Activated T-helper 1 cell treated with anti-CD3 and anti-CD28 coated beads, Interleukin-2, amount 50 U/mL, for 16 hours (primary cell): ENCODE measurements at places on chromosomes 5 and 9.

- no peak for DNase-seq
These were observed 18.5 kb downstream of the FBXW2 start for GRCh38 chr9:120774719-120775118.

DNA sequence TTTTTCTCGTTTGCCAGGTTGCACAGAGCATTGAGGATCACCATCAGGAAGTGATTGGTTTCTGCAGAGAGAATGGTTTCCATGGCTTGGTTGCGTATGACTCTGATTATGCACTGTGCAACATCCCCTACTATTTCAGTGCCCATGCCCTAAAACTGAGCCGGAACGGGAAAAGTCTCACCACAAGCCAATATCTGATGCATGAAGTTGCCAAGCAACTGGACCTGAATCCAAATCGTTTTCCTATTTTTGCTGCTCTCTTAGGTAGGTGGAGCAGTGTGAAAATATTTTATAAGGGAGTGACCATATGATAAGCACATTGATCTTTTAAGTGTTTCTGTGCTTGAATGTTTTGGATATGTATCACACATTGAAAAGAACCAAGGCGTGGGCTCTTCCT, 17.7 kb upstream of the FAM120AOS start:
- no peak for DNase-seq

GRCh38 chr5:158268286-158268685, 409.3 kb upstream of the CLINT1 start:
- DNase-seq: no peak

DNA sequence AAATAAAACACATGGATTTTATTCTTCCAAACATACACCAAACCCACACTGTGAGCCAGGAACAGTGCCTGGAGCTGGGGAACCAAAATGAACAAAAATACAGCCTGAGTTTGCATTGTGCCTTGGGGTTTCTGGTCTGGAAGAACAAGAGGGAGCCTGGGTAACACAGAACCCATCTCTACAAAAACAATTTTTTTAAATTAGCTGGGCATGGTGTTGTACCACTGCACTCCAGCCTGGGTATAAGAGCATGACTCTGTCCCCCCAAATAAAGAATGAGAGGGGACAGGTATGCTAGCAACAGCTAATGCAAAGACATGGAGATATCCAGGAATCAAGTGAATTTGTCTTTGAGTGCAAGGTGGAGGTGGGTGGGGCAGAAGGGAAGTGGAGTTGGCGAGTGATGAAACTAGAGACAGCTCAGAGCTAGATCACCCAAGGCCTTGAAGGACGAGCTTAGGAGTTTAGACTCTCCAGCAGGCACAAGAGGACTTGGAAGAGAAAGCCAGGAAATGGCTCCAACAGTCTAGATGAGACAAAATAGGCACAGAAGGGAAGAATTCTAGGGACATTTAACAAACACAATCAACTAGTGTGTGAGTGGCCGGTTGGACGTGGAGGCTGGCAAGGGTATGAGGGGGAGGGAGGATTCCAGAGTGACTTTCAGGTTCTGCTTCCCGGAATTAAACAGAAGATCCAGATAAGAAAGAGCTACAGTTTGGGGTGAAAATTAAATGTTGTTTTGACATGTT, 47.4 kb downstream of the FNBP1 start:
- no peak for DNase-seq

DNA sequence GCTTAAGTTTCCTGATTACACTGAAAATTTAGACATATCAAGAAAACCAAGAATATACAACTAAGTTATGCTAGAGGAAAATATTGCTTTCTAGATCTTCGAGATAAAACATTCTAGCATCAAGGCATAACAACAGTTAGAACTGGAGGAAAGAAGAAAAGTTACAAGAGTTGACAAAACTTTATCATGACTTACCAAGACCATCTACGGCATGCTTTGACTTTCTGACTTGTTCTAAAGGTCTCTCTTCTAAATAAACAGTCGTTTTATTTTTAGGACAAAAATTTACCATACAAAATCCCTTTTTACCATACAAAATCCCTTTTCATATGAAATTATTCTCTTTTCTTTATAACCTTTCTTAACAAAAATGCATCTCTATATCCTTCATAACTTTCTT, 1110.1 kb upstream of the CDH10 start:
- no peak for DNase-seq

- no peak for DNase-seq
These were observed 9.0 kb upstream of the LIX1 start for GRCh38 chr5:97151370-97151769.

GRCh38 chr5:147481874-147482705, 27.8 kb downstream of the DPYSL3 start:
- DNase-seq: no peak

DNA sequence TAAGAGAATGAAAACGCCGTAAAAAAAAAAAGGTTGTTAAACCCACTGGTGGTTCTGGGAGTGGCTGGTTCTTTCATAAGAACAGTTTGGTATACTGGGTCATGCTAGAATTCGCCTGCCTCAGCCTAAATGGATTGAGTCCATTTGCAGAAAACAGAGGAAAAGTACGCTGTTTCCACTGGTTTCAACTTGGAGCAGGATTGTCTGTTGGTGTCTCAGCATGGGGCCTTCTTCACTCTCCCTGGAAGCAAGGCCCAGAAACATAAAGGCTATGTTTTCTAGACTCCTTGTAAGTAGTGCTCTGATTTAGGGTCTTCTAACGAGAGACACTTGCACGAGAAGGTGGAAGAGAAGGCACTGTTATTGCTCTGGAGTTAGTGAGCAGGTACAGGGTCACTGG, 116.9 kb upstream of the MTAP start:
- no peak for DNase-seq

DNA sequence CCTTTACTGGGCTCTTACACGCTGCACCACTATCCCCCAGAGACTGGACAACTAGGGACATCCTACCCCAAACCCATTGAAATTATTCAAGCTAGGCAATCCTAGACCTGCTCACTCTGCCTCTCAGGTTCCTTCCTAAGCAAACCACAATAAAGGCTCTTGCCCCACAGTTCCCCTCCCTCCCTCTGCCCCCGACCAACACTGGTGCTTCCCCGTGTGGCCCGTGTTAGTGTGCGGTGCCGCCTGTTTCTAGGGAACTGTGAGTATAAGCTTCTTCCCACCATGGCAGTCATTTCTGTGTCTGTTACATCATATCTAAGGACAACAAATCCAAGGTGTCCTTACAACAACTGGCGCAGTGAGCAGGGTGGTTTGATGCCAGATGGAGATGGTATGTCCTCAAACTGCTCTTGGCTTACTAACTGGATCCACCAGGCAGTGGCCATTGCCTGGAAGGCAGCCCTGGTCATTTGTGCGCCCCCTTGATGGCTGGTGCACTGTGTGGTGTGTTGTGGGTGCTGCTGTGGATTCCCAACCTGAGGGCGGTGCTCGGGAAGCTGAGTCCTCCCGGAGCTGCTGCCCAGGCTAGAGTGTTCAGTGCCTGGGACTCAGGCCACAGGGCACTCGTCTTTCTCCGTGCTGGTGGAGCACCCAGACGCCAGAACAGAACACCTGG, 8.4 kb upstream of the MXD3 start:
- no peak for DNase-seq

GRCh38 chr9:112544477-112544876, 57.9 kb downstream of the KIAA1958 start:
- DNase-seq: no peak

GRCh38 chr9:73152543-73152844, 829 bp downstream of the ANXA1 start:
- no peak for DNase-seq

DNA sequence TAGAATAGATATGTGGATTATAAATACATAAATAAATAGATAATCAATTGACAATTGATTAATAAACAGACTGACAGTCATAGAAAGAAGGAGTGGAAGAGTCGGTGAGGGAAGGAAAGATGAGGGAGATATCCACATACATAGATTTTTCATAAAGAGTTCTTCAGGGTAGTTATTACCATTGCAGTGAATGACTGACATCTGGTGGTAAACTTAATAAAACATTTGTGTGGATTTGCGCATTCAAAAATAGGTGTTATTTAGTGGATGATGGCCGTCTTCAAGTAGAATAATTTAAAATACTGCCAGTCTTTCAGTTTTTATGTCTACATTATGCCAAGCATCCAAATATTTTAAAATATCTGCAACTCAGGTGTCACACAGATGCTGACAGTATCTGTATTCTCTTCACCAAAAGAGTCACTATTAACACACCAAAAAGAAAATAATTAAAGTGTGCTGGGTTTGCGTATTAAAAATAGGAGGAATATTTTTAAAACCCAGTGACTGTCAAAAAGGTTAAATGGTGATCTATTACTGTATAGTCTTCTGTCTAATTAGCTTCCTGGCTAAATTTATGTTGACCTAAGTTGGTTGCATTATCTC, 78.8 kb downstream of the GIN1 start:
- no peak for DNase-seq

GRCh38 chr9:76989501-76989900, 30.0 kb upstream of the FOXB2 start:
- DNase-seq: no peak

DNA sequence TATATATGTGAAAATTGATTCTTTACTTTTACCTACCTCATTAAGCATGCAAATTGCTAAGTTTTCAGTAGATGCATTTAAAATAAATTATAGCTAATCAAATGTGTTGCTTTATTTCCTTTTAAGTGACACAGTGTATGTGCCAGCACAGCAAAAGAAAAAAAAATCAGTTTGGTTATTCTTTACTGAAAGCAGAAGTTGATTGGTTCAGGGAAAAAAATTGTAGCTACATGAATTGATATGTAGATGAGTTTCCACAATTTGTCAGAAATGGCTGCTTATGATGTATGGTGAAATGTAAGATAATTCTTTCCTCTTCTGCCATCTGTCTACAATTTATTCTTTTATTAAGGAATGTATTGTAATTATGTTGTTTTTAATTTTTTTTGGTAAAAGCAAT, 57.8 kb downstream of the PARP8 start:
- DNase-seq: no peak

- no peak for DNase-seq
These were observed 71.5 kb upstream of the RPS23 start for GRCh38 chr5:82349652-82350051.

DNA sequence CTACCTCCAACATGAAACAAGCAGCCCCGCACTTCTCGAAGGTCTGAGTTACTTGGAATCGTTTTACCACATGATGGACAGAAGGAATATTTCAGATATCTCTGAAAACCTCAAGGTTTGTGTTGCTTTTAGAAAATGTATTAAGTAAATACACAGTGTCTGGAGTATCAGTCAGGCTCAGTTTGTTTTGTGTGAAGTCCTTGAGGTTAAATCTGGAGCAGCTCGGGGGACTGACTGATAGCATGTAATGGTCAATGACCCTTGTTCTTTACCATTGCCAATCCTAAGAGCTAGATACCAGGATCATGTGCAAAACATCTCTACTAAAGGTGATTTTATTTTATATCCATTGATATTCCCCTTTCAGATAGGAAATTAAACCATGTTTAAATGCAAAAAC, 26.9 kb upstream of the LNPEP start:
- DNase-seq: no peak

- no peak for DNase-seq
These were observed 673.4 kb upstream of the MEF2C start for GRCh38 chr5:89556215-89556913.

DNA sequence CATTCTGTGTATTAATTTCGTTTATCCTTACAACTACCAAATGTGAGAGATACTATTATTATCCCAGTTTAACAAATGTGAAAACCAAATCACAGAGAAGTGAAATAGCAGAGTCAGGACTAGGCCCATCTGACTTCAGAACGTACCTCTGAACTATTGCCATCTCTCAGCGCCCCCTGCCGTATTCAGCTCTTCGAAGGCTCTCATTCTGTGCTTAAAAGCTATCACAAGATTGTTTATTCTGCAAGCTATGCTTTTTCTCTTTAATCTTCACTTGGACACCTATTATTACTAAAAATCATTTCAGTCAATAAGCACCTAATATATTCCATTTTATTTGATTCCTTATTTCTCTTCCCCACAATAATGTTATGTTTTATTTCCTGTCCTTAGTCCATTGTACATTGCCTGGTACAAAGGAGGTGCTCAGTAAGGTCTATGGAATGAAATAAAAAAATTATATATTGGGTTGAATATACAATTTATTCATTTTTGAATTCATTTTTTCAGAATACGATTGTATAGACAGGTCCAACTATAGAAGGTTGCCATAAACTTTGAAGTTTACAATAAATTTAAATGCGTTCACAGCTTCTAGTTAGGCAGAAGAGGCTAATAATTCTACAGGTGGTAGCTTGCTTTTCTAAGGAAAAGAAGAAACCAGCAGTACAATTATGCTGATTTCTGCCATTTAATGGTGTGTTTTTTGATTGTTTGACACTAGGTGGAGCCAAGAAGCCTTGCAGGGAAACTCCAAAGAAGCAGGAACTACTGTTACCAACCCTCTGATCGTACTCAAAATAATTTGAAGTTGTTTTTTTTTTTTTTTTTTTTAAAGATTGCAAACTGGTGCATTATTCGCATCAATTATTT, 202.2 kb upstream of the DMRTA1 start:
- no peak for DNase-seq

GRCh38 chr5:74390822-74391221, 249.7 kb downstream of the ENC1 start:
- DNase-seq: no peak

DNA sequence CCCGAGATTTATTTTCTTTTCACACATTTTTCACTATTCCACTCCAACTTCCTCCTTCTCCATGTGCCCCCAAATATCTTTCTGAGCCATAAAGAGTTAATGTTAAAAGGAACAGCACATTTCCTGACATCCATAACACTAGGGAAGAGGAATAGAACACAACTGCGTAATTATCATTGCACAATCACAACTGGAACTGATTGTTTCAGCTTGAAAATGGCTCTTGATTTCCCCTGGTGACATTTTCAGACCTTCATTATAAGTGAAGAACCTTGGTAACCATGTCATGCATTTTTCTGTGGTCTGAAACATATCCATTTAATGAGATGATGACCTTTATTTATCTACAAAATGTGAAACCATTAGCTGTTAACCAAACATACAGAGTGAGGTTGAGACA, 82.4 kb downstream of the PCSK1 start:
- DNase-seq: no peak

DNA sequence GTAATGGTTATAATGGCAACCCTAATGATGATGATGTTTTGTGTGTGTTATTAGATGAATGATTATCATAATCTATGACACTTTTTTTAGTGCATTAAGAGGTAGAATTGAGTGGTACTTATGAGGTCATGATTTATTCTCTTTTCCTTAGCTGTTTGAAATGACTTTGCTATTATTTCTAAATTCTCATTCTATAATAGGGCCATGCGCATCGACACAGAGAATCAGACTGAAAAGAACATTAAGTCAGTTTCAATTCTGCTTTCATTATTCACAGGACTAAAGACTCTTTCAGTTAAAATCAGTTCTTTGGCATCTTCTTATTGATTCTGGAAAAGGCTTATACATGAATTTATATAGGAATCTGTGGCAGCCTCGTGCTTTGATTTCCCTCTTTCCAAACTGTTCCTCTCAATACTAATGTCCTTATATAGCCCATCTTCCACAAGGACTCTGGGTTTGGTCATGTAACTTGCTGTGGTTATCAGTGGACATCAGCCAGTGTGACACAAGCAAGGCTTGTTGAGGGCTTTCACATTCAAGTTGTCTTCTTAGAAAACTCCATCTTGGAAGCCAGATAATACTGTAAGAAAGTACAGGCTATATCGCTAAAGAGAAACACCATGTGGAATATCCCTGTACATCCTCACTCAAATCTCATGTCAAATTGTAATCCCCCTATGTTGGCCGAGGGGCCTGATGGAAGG, 140.3 kb upstream of the CHD1 start:
- no peak for DNase-seq
